ENCODE measurements at places on chromosomes 13 and 19. TPM values are rescaled to one million over a fixed set of nuclear protein-coding genes. Genes with fewer than 3 reads are reported as not detected.

DNA sequence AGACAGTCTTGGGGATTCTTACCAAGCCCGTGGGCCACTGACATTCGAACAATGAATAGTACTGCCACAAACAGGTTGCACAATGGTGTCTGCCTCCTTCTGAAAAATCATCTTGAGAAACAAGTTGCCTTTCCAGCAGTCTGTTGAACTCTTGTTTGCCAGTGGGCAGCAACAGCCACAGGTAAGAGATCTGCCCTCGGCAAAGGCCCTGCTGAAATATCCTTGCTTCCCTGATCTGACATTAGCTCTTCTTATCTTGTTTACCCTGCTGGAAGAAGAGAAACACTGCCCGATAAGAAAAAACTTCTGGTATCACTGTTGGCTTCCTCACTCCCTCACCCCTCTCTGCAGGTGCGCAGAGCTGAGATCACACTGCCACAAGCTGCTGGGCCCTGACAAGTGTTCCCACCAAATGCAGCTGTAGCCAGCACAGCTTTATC is 2.0 kb downstream of the DOCK9 start:
- DNase-seq: no peak

DNA sequence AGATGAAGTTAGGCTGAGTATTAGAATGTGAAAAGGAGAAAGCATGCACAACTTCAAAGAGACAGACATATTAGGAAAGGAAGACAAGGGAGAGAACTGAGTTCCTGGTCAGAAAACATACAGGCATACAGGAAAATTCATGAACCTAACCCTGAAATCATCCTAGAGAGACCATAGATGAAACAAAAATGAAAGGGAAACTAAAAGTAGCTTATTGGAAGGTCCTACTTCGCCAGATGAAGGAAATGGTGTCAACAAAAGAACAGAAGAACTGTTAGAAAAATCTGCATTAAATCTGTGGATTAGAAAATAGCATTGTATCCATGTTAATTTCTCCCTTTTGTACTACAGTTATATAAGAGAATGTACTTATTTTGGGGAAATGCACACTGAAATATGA is 169.0 kb upstream of the UFM1 start:
- DNase-seq: no peak

The ZNF681 gene
- 4.5 TPM for total RNA-seq

DNA sequence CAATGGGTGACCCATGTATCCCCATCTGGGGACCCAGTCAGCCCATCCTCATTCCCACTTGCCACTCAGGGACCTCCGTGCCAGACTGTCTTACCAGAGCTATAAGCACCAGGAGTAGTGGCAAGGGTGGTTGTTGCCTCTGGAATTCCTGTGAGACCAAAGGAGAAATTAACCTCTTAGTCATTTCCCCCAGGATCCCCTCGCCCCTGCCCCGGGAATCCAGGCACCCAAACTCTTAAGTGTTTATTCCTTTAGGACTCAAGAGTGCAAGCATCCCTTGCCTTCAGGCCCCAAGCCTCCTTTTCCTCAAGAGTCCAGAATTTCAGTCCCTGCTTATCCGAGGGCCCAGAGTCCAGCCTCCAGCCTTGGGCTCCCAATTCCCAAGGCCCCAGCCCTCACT is 9.2 kb downstream of the NTN5 start:
- no peak for DNase-seq

The ZNF471 gene
- total RNA-seq: 1.6 TPM

The S1PR4 gene
- not detected for total RNA-seq

DNA sequence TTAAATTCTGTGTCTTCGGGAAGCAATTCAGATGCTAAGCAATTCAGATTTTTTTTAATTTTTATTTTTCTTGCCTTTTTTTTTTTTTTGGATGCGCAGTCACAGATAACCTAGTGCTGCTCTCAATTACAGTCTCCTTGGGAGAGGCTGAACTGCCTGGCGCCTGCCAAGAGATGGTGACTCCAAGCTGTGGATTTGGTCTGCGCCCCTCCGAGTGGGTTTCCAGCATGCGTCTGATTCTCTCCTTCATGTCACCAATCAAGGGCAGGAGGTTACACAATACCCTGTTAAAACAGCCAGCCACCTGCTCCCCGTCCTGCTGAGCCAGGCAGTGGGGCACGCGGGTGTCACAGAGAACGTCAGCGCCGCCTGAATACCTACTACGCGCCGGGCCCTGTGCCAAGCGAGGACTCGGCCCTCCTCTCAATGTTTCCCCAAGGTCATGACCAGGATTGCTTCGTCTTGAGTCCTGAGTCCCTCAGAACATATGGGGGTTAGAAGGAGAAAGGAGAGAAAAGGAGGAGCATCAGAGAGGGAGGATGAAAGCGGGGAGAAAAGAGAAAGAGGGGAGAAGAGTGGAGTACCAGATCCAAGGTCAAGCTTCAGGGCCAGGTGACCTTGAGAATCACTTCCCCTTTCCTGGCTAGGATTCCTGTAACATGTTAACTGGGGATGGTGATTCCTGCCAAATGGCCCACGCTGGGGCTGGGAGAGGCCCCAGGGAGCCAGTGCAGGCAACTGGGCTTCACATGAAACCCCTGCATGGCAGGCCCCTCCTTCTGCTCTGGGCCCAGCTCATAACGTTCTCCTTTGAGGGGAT is 213.6 kb downstream of the URI1 start:
- DNase-seq: no peak

The ZNF610 gene
- 1.8 TPM for total RNA-seq

DNA sequence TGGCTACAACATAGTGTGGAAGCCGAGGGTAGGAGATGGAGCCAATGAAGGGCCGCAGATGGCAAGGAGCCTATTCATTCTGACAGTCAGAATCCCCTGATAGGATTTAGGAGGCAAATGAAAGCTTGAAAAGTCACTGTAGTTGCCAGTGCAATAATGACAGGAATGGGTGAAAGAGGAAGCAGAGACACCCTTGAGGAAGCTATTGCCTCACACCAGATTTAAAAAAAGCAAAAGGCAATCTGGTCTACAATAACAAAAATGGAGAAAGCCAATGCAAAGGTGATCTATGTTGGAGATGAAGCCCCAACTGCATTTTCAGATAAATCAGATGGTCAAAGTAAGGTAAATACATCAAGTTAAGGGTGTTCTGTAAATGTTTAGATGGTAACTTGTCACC is 158.5 kb downstream of the TUBA3C start:
- DNase-seq: no peak

- no peak for DNase-seq
Measured at GRCh38 chr19:27748551-27749152, 1464.3 kb downstream of the UQCRFS1 start.

GRCh38 chr13:72782717-72783116 is 784 bp downstream of the PIBF1 start:
- peak; percentile 25 for DNase-seq

DNA sequence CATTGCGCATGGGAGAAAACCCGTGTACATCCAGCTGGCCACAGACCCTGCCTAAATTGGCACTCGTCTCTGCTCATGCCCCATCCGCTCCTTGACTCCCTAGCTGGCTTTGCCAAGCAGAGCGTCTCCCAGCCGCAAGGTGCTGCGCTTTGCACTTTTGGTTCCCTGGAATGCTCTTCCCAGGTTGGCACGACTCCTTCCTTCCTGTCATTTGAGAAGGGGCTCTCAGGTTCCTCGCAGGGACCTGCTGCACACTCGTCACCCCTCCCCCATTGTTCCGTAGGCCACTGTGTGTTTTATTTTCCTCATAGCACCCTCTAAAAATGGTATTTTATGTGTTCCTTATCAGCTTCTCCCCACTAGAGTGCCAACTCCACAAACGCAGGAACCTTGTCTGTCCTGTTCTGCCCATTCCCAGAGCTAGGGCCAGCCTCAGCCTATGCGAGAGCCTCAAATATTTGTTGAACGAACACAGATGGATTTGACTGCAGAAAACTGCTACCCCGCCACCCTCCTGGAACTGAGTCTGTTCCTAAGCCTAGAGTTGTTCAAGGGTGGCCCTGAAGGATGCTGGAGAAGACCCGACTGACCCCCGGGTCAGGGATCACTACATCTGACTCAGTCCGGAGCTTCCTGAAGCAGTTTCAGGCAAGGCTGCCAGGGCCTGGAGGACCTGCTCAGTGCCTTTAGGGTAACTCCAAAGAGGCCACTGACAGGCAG is 8.4 kb upstream of the CEBPA start:
- no peak for DNase-seq

DNA sequence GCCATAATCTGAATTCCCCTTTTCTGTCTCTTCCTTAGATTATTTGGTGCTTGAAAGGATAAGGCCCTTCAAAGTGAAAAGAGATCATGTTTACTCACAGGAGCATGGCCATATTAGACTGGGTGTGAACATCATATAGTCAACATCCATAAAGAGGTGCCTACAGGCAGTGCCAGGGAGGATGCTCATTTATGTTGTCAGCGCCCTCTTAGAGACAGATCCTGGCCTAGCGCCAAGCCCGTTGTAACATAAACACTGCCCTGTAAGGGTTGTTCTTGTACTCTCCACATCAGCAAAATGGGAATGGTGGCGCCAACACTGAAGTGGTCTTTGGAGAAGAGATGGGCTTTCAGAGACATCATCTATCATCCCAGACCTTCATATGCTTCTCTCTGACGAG is 16.1 kb downstream of the PCDH8 start:
- DNase-seq: no peak

The TEX101 gene
- total RNA-seq: not detected

The SEMA6B gene
- total RNA-seq: 9.7 TPM

DNA sequence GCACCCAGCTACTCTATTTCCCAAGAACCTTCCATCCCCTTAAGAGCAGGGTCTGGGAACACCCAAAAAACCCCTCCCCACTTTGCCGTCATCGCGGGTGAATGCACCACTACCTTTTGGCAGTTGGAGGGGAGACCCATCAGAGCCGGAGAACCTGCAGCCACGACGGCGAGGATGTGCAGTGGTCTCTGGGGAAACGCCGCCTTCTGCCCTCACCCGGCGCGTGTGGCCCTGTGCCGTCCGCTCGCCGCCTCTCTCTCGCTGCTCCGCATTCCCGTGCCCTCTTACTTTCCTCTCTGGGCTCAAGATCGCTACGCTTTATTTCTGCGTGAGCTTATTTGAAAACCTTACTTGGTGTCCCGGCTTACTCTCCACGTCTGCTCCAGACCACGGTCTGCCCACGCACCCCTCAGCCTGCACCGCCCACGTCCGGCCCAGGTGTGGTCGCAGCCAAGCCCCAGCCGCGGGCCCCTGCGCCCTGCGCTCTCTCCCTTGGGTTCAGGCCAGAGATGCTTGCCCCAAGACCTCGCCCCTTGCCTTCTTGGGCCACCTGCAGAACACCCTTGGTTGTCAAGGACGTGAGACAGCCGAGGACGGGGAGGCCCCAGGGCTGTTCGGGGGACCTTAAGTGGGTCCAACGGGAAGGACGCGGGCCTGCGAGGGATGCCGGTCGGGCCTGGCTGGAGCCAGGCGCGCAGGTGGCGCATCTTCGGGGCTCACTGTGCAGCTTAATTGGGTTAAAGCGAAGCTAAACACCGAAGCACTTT is 2.0 kb upstream of the MAB21L1 start:
- no peak for DNase-seq

DNA sequence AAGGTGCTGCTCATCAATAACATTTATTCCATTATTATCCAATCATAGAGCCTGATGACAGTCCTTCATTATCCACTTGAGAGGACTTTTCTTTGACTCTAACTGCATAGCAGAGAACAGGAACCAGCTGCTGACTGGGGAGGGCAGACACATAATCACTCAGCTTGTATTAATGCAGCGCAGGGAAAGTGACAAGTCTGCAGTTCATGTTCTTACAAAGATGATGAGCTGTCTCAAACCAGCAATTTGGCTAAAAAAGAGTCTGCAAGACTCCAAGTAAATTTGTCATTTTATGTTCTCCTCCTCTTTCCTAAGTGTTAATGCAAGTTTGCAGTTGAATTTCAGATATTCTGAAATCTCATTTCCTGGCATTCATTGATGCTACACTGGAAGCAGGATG is 40.0 kb upstream of the CBY2 start:
- no peak for DNase-seq

- DNase-seq: peak; percentile 73
Measured at GRCh38 chr19:14476673-14477401, 1.7 kb upstream of the PTGER1 start.

DNA sequence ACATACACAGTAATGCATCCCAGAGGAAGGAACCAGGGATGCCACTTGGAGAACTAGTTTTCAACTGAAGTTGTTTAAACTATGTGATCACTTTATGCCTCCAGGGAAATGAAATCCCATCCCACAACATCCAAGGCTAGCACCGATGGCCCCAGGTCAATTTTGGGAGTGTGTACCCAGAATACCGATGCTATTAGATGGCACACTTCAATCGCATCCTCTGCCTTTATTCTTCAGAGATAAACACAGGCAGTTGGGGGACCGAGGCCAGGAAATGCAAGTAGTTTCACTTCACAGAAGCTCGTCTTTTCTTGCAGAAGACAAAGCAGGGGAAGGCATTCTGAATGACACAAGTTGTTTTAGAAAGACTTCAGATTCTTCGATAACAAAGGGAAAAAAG is 13.8 kb downstream of the STK24 start:
- no peak for DNase-seq
